ENCODE measurements at places on chromosomes 3 and 15.

GRCh38 chr3:122312826-122313225 is 12.2 kb upstream of the CSTA start:
- DNase-seq = no peak

- no peak for DNase-seq
Observed at GRCh38 chr15:64131547-64131946, 20.0 kb upstream of the SNX22 start.

GRCh38 chr15:78880813-78881212 is 8.1 kb downstream of the MORF4L1 start:
- no peak for DNase-seq

GRCh38 chr3:123068601-123069381 is 2.0 kb downstream of the PDIA5 start:
- DNase-seq = no peak

- DNase-seq = no peak
Observed at GRCh38 chr3:47000922-47001730, 21.7 kb downstream of the NBEAL2 start.

DNA sequence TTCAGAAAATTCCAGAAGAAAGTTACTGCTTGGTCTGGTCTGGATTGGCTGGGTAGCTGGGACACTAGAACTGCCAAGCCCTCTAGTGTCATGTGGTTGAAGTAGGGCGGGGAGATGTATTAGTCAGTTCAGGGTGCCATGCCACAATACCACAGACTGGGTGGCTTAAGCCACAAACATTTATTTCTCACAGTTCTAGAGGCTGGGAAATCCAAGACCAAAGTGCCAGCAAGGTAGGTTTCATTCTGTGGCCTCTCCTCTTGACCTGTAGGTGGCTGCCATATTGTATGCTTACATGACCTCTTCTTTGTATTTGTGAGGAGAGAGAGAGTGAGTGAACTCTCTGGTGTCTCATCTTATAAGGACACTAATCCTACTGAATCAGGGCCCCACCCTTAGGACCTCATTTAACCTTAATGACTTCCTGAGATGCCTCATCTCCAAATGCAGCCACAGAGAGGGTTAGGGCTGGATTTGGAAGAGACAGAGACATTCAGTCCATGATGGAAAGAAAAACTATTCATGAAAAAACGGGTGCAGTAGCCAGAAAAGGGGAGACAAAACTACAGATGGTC is 18.1 kb upstream of the ZSCAN2 start:
- DNase-seq = no peak

- DNase-seq = peak; percentile 45
Observed at GRCh38 chr3:65833761-65834505, 204.8 kb downstream of the MAGI1 start.

DNA sequence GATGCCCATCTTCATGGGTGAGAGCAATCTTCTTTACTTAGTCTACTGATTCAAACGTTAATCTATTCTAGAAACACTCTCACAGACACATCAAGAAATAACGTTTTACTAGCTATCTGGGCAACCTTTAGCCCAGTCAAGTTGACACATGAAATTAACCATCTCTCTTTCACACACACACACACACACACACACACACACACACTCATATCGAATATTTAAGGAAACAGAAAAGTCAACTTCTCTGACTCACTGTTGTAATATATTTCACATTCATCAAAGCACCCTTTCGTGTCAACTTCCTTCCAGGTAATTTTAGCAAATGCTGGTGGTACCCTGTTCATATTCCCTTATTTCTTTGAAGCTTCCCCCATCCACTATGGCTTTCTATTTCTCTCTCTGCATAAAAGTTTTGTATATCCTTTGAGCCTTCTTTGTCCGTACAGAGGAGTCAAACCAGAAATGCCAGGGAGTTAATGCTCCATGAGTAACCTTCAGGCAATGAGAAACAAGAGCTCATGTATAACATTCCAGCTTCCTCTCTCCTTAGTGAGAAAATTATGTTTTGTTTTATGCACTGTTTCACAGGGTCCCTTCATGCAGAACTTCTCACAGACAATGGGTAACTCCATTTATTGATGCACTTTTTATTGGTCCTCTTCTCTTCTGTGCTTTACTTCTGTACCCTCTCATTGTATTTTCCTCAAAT is 335.5 kb upstream of the CBLB start:
- DNase-seq = no peak

DNA sequence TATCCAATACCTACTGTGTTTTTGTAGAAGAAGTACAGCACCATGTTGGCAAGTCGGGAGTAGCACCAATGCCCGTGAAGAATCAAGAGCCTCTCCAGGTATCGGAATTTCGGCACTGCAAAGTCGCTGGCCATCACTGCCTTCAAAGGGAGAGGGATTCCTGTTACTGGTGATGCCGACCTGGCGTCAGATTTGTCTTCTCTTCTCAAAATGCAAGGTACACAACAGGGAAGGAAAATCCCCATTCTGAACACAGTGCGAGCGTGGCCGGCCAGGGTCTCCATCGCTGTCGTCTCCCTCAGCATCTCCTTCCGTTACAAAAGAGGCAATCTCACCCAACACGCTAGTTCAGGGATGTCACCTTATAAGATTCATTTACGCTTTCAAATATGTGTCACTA is 175.4 kb downstream of the ATP10A start:
- DNase-seq = no peak

DNA sequence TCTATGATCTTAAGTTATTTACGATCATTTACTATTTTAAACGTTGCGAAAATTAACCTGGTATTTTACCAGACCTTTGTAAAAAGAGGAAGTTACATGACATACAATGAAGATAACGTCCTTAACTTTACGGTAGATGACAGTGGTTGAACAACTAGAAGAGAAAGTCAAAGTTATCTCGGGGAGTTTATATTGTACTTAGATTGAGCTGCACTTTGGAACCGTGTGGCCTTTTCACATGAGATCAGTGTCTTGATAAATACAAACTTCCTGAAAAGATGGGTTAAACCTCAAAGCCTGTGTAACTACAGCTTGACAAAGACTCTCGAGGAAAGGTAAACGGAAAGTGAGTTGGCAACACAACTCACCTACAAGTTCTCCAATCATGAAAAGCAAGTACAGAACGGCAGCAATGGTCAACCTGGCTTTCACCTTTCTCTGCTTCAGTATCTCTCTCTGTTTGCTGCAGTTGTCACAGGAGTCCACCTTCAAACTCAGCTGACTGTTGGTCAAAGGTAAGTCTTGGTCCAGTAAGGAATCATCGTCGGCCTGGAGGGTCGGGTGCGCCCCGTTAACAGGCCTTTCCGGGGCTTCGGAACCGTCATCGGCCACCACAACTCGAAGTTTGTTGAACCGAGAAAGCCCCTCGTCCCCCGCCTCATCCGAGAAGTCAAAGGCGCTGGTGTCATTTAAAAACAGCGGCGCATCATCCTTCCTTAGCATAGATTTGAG is 793 bp downstream of the SLC30A4 start:
- no peak for DNase-seq

GRCh38 chr15:32706704-32707103 is 11.1 kb upstream of the GREM1 start:
- DNase-seq = peak; percentile 27

DNA sequence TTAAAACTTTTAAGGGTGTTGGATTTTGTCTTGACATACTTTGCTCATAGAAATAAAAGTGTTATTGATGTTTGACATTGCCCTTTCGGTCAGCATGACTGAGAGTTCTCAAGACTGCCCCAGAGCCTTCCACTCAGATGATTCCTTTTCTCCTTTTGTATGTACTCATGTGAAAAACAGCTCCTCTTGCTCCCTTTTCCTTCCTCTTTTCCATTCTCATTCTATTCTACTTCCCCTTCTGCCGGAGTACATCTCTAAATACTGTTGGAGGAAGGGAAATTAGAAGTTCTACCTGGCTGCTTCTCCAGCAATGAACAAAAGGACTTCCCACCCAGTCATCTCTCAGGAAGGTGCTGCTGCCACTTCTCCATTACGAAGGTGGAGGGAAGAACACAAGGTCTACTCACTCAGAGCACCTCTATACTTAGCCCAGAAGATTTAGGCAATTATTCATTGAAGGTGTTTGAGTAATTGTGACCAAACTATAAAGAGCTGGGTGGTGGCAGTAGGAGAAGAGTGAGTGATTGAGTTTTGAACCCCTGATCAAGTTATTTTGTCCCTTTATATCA is 163.8 kb upstream of the MBNL1 start:
- no peak for DNase-seq

DNA sequence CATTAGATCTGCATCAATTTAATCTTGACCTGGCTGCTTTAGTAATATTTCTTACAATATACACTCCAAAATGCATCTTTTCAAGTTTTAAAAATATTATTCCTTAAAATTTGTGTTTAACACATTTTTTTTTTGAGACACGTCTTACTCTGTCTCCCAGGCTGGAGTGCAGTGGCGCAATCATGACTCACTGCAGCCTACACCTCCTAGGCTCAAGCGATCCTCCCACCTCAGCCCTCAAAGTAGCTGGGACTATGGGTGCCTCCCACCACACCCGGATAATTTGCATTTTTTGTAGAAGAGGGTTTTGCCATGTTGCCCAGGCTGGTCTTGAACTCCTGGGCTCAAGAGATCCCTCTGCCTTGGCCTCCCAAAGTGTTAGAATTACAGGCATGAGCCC is 73.6 kb downstream of the ETV5 start:
- DNase-seq = peak; percentile 80

DNA sequence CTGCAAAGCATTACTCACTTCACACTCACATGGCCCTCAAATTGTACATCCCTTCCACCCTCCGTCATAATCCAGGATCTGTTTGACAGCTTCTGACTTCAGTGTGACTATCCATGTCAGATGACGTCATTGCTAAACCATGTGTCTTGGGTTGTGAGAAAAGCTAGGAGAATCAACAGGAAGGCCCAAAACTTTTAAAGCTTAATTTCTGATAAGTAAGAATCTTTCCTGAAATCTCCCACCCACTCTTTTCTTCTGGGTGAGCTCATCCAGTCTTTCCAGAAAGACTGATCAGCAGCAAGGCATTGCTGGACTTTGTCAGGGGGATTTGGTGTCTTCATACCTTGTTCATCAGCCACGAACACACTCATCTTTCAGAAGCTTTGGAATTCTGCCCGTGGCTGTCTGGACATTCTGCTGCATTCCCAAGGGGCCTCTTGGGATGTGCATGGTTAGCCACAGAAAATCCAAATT is 11.5 kb upstream of the LMCD1 start:
- peak; percentile 88 for DNase-seq

- DNase-seq = no peak
Observed at GRCh38 chr3:65714134-65714533, 324.6 kb downstream of the MAGI1 start.
